ENCODE measurements at places on chromosomes 2 and 18. TPM values are rescaled to one million over a fixed set of nuclear protein-coding genes. Genes with fewer than 3 reads are reported as not detected.

Gene APLF
- 6.8 TPM for total RNA-seq

Gene LDLRAD4
- total RNA-seq = 0.54 TPM

Gene STRADB
- total RNA-seq = 57.6 TPM

Gene CNTNAP5
- not detected for total RNA-seq

Gene SMAD4
- 298 TPM for total RNA-seq

Gene ERMN
- total RNA-seq = 0.18 TPM

Gene C2orf78
- total RNA-seq = not detected

Gene ANKRD53
- total RNA-seq = 6.5 TPM

Gene CHRNG
- total RNA-seq = not detected

Gene C1QL2
- not detected for total RNA-seq

Gene EVA1A
- total RNA-seq = 25.2 TPM

Gene PAIP2B
- total RNA-seq = 1.6 TPM

Gene HOXD1
- not detected for total RNA-seq

DNA sequence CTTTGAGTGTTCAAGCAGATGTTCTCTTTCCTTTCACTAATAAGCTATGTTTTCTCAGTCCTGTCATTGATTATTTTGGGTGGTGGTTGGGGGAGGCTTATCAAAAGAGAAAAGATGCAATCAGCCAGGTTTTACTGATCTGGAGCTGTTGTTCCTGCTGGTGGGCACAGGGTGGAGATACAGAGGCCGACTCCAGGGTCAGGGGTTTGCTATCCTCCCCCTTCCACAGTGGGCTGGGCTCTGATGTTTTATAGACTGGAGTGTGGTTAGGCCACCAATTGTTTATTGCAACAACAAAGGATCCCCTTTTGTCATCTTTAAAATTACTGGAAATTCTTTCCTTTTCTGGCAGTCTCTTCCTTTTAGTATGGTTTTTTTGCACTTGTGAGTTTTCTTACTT, 120.5 kb downstream of the TANC1 start:
- no peak for DNase-seq

- DNase-seq = no peak
Observed at GRCh38 chr2:105780606-105781005, 35.9 kb downstream of the NCK2 start.

DNA sequence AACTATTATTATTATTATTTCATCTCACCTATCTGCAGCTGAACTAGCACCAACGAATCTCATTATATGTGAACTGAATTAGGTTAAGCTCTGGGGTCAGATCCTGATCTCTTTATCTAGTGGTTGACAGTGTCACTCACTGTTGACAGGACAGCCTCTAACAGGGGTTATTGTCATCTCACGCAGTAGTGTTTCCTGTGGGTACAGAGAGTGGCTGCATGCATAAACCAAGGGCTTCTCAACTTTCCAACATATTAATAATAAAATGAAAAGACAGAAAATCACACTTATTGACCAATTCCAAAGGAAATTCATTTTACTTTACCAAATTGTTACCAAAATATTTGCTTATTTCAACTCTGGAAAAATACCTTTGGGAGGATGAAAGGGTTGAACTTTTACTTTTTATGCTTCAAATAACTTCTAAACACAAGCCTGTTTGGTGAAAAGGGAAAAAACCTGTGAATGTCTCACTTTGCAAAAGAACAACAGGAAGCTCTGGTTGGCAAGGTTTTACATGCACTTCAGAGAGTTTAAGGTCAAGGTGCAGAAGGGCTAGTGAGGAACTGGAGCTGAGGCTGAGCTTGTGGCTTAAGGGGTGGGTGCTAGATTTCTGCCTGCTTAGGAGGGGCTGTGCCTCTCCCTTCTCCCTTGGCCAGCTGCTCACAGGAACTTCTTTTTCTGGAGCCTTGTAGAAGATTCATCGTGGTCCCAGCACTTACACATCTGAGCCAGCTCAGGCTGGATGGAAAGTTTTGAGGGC, 72.6 kb downstream of the CTAGE1 start:
- DNase-seq = no peak

- DNase-seq = no peak
Observed at GRCh38 chr2:177616731-177617130, 224.2 kb downstream of the AGPS start.

DNA sequence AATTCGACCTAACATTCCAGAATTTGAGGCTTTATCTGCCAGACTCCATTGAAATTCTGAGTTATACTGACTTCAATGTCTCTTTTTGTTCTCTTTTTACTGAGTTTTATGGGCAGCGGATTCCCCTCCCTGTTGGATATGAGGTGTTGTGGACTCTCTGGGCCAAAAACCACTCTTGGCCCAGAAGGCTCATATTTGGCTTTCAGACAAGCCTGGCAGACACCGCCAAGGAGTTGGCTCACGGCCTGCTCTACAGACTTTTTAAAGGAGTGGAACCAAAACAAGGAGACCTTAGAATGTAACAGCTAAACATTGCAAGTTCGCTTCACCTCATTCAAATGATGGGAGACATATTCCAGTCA, 206.4 kb upstream of the NCKAP5 start:
- DNase-seq = peak; percentile 79

DNA sequence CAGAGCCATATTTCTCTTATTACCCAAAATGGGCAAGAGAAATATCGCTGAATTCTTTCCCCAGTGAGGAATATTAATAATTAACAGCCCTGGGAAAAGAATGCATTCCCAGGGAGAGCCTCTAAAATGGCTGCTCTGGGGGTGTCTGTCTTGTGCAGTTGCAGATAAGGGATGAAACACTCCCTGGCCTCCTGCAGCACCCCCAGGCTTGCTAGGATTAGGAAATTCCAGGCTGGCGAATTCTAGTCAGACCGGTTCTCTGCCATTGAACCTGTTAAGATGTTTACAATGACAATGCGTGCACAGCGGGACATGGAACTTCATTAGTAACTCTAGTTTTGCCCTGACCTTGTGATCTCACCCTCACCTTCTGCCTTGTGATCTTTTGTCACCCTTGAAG, 24.5 kb downstream of the MRPL30 start:
- no peak for DNase-seq

GRCh38 chr2:73290049-73290839, 3.1 kb downstream of the EGR4 start:
- peak; percentile 14 for DNase-seq

DNA sequence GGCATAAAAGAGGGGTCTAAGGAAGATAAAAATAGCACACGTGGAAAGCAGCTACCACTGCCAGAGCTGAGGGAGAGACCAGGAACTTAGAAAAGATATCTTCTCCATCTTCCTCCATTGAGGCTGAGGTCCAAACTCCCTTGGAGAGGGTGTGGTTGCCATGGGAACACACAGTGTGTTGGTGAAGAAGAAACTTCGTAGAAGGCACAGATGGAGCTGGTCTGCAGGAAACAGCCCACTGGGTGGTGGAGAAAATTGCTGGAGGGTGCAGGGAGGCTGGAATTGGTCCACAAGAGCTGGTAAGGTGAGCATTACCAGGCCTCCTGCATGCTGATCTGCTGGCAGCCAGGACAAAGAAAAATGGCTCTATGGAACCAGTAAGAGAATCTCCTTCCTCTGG, 191.0 kb downstream of the HRH4 start:
- no peak for DNase-seq

GRCh38 chr2:171323971-171324528, 109.7 kb downstream of the METTL8 start:
- no peak for DNase-seq

DNA sequence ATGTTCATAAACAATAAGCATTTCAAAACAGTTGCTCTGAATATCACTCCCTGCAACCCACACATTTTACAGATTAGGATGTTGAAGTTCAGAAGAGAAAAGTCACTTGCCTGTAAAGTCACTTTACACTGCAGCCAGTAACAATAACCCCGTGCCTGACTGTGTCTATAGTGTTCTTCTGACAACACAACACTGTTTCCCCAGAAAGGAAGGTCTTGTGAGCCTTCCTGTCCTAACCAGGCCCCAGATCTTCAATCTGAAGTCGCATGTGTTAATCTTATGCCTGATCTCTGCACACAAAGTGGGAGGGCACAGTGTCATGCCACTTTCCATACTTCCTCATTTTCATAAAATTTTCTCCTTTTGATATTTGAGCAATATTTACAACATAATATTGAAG, 120.2 kb downstream of the FEZ2 start:
- DNase-seq = no peak

DNA sequence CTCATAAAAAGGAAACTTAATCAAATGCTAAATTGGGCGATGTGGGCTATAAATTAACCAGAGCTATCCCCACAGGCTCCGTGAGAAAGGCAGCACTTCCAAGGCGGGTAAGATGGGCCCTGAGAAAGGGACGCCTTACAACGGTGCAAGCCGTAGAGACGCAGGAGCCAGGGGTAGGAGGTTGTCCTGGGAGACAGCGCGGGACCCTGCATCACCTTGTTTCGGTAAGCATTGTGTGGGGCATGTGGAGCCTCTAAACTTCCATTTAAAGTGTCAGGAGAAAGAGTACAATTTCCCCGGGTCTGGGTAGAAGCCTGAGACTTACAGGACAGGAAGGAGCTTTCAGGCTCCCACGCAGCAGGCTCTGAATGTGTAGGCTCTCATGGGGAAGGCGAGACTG, 1.2 kb upstream of the PER2 start:
- no peak for DNase-seq

DNA sequence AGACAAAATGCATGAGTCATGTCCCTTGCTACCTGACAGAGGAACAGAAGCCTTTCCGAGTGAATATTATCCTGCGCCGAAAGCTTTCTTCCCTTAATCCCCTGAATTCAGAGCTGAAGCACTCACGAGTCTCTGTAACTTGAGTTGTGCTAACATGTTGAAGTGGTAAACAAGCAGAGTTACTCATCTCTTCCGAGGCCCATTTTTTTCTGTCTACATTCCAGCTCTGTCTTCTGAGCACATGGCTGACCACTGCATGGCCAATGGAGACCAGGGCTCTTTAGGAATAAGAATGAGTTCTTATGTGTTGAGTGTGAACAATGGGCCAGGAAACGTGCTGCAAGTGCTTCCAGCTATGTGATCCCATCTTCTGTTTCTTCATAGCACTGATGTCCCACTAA, 73.1 kb upstream of the PID1 start:
- DNase-seq = peak; percentile 41

DNA sequence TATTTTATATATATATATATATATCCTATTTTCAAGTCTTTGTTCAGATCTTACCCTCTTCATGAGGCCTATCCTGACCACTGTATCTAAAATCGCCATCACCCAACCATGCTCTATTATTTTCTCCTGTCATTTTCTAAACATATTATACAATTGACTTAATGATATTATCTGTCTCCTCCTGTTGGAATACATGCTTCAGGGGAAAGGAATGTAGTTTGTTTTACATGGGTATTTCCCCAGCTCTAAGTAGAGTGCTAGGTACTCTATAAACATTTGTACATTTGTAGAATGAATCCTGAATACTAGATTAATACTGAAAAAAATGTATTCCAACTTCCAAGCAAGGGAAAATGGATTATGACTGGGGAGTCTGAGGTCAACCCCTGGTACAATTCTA, 26.2 kb downstream of the TTC21B start:
- DNase-seq = peak; percentile 7

GRCh38 chr2:65615602-65616001, 183.2 kb upstream of the SPRED2 start:
- DNase-seq = no peak

GRCh38 chr2:152826581-152827279, 108.3 kb downstream of the ARL6IP6 start:
- DNase-seq = peak; percentile 39

GRCh38 chr2:30677861-30678385, 129.3 kb downstream of the CAPN13 start:
- DNase-seq = no peak

DNA sequence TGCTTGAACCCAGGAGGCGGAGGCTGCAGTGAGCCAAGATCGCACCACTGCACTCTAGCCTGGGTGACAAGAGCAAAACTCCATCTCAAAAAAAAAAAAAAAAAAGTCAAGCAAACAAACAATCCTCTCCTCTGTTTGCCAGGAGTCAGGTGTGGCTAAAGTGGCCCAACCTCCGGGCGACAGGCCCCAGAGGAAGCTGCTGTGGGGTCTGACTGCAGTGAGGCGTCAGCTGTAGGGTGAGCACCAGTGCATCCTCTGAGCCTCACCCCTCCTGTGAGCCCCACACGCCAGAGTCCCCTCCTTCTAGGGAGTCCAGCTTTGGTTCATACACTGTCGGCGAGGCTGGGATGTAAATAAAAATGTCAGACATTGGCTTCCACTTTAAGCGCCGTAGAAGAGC, 76.5 kb upstream of the HS6ST1 start:
- no peak for DNase-seq

DNA sequence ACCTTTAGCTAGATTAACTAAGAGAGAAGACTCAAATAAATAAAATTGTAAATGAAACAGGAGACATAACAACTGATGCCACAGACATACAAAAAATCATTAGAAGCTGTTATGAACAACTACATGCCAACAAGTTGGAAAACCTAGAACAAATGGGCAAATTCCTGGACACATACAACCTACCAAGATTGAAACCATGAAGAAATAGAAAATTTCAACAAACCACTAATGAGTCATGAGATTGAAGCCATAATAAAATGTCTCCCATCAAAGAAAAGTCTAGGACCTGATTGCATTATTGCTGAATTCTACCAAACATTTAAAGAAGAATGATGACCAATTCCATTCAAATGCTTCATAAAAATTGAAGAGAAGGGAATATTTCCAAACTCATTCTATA, 54.3 kb downstream of the ST3GAL5 start:
- no peak for DNase-seq

- DNase-seq = peak; percentile 93
Observed at GRCh38 chr2:86453836-86454235, 12.7 kb downstream of the KDM3A start.

DNA sequence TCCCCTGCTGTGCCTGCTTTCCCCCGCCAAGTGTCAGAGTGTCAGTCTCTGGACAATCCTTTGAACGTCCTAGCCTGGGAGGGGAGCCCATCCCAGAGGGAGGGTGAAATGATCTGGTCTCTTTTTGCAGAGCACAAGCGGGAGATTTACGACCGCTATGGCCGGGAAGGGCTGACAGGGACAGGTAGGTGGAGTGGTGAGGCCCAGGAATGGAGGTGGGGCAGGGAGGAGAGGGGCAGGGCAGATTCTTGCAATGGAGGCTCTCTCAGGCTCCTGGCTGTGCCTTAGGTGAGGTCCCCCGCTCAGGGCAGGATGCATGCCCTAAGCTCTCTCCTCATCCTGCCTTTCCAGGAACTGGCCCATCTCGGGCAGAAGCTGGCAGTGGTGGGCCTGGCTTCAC, 2.4 kb downstream of the DNAJB2 start:
- no peak for DNase-seq

GRCh38 chr2:88896971-88897370, 205.5 kb downstream of the RPIA start:
- DNase-seq = no peak

DNA sequence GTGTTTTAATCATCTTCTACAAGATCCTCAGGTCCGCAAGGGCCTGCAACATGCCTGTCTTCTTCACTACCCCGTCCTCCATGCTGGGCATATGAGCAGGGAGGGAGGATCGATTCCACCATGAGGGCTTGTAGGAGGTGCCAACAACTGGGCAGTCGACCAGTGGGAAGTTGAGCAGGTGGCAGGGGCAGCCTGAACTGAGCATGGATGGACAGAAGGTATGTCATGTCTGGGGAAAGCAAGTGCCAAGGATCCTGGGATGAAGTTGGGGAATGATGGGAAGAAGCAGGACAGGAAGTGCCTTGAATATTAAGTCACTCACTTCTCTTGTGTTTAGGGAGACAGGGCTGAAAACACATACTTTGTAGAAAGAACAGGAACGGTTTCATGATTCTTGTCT, 44.7 kb downstream of the CTIF start:
- no peak for DNase-seq
